ENCODE measurements at places on chromosomes 2 and 18.

- no peak for DNase-seq
These were observed 100.2 kb downstream of the BCL11A start for GRCh38 chr2:60453301-60453700.

- DNase-seq, result no peak
These were observed 132.6 kb downstream of the C1D start for GRCh38 chr2:67930156-67930555.

- DNase-seq, result no peak
These were observed 15.7 kb downstream of the TGFBRAP1 start for GRCh38 chr2:105313877-105314276.

DNA sequence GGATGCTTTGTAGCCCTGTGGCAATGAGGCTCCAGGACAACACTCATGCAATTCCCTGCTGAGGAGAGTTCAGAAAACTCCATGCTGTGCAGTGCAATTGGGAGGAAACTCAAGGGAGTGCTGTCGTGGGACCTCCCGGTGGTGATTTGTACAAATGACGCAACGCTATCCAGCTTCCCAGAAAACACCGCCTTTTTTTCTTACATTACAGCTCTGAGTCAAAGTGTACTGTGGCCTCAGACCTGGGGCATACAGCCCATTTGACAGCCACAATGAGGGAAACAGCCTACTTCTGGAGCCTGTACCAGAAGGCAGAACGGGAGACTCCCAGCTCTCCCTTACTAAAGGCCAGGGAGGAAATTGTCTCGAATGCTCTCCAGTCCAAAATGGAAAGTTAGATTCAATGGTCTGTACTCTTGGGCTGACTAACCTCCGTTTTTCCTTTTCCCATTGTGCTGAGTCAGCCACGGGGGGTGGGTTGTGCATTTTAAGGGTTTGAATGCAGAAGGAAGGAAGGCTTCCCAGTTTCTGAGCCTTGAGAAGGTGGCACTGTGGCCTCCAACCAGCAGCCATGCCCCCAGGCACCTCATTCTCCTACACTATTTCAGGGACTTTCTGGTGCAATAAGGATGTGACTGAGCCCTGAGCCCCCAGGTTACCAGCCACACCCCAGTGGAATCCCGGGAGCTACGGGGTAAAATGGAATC lies 16.4 kb upstream of the CYP1B1 start:
- DNase-seq, result no peak

GRCh38 chr2:174952607-174953006 lies 52.6 kb downstream of the CHN1 start:
- no peak for DNase-seq

DNA sequence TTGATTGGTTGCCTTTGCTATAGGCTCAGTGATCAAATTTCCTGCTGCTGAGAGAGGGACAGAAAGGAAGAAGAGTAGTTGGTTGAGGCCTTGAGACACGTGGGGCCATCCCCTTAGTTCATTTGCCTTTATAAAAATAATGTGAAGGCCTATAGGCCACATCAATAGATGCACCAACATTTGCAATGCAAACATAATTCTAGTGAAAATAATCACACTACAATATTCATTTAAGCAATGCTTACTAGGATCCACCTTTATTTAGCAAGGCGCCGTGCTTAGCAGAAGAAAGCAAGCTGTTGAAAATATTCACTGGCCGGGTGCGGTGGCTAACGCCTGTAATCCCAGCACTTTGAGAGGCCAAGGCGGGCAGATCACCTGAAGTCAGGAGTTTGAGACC lies 105.3 kb upstream of the CXCR4 start:
- DNase-seq, result no peak

GRCh38 chr2:235493402-235493774 lies 455 bp upstream of the AGAP1 start:
- no peak for DNase-seq

GRCh38 chr2:240524963-240525718 lies 32.6 kb downstream of the ANKMY1 start:
- DNase-seq, result no peak

DNA sequence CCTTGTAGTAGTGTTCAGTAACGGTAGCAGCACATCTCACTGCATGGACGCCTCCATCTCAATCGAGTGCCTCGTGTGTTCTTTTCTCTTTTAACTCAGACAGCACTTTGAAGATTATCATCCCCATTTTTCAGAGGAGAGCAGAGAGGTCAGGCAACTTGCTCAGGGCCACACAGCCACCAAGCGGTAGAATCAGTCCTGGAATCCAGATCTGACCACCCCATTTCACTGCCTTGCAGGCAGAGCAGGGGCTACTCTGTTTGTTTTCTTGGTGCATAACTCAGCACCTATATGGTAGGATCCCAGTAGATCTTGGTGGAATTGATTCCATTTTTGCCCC lies 129.5 kb downstream of the SMAD7 start:
- no peak for DNase-seq

- DNase-seq, result no peak
These were observed 72.4 kb downstream of the ODC1 start for GRCh38 chr2:10375570-10376281.

- DNase-seq, result no peak
These were observed 99.4 kb upstream of the PKDCC start for GRCh38 chr2:41948397-41948763.

DNA sequence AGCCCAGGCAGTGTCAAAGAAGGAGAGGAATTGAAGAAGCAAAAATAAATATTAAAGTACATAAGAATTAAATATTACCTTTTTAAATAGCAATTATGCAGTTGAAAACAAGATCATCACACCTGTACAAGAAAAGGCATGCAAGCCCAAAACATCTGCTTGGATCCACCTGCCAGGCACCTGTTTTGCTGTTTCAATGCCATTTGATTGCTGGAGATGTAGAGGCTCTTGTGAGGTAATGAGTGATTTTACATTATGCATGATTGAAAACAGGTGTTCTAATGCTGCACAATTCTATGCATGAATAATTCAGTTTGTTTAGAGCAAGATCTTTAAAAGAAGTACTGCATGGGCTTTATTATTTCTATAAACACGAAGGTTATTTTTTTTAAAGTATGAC lies 700.6 kb upstream of the ZEB2 start:
- DNase-seq, result no peak
